ENCODE measurements at places on chromosomes 4 and X.

- no peak for DNase-seq
These were observed at the start of gene STBD1 for GRCh38 chr4:76305971-76306881. STBD1 (plus strand) TSS chr4:76306733; CDS start chr4:76306770, 37 bp downstream.

DNA sequence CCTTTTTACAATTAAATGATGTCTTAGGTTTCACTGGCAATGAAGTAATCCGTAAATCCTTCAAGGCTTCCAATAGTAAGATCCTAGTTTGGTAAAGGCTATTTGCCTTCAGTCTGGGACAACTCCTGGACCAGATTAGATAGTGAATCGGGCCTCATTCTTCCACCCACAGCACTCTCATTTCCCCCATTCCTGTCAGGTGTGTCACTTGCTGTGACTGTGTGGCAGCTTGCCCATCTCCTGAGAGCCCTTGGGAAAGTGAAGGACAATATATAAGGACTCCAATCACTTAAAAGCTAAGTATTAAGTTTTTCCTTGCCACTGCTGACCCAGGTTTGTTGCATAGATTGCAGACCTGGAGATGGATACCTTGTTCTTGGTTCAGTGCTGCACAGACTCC is 3.3 kb upstream of the GASK1B start:
- DNase-seq: no peak

DNA sequence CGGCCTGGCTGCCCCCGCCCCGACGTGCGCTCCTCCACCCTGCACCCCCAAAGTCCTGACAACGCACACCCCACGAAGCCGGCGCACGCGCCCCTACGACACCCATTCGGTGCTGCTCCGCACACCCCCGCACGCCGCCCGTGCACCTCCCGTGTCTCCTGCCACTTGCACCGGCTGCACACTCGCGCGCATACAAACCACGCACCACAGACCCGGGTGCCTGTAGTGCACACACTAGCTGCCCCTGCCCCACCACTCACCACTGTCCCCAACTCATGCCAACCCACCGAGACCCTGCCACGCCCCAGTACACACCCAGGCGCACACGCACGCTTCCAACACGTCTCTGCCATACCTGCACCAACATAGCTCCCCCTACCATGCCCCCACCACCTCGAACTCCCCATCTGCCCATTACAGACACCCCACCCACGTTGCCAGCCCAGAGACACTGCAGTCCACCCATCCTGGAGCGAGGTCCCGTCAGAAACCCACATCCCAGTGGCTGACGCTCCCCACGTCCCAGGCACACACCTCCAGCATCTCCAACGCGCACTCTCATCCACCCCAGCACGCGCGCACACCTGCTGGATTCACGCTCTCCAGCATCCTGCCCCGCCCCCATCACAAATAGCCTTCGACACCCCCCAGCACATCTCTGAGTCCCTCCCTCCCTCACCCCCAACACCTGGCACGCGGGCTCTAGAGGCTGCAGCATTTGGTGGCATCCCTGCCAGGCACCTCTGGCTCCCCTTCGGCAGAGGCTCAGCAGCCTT is 4.2 kb upstream of the DUSP9 start:
- DNase-seq: no peak

GRCh38 chr4:92120810-92121498 is 182.8 kb upstream of the GRID2 start:
- DNase-seq: no peak

GRCh38 chr4:16659694-16660093 is 238.8 kb downstream of the LDB2 start:
- DNase-seq: no peak
